ENCODE measurements at places on chromosomes 13 and 19. TPM values are rescaled to one million over a fixed set of nuclear protein-coding genes. Genes with fewer than 3 reads are reported as not detected.

Gene ZNF45
- polyA plus RNA-seq = 32.7 TPM

Gene UBE2L5
- polyA plus RNA-seq = 0.81 TPM

Gene NOTCH3
- polyA plus RNA-seq = 102 TPM

Gene CDX2
- not detected for polyA plus RNA-seq

Gene C1QTNF9B
- polyA plus RNA-seq = 0.65 TPM

Gene PSG2
- polyA plus RNA-seq = 0.27 TPM

Gene DBP
- 6.4 TPM for polyA plus RNA-seq

Gene DIAPH3
- 11.2 TPM for polyA plus RNA-seq

Gene APBA3
- polyA plus RNA-seq = 17.5 TPM

Gene ZNF66
- 8.8 TPM for polyA plus RNA-seq
